ENCODE measurements at places on chromosomes 7 and 10.

- DNase-seq, result no peak
These were observed 187.1 kb downstream of the NPSR1 start for GRCh38 chr7:34844936-34845665.

DNA sequence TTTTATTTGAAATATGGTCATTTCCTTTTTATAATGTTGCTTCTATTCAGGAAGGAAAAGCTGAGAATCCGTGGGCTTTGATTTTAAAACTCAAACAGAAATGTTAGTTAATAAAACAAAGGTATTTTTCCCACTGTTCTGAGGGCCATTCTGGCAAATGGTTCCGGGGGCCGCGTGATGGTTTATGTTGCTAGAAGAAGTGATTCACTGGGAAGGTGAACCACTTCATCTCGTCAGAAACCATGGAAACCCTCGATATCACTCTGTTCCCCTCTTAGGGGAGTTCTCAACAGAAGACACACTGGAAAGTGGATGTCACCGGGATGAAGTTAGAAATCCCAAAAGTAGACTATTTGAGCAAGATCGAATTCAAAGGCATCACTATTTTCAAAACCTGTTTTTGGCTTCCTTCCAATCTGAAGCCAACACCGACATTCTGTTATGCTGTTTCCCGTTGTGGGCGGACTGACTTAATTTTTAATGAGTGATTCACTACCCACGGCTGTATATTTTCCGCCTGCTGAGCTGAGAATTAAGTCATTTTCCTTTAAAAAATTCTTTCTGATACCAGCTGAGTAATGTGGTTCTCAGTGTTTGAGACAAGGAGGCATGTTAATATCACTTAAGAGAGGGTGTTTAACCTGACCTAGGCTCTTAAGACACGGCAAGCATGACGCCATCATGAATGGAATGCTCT is 84.1 kb downstream of the PTPRE start:
- DNase-seq, result peak; percentile 98

GRCh38 chr7:69228212-69228811 is 370.0 kb upstream of the AUTS2 start:
- no peak for DNase-seq

DNA sequence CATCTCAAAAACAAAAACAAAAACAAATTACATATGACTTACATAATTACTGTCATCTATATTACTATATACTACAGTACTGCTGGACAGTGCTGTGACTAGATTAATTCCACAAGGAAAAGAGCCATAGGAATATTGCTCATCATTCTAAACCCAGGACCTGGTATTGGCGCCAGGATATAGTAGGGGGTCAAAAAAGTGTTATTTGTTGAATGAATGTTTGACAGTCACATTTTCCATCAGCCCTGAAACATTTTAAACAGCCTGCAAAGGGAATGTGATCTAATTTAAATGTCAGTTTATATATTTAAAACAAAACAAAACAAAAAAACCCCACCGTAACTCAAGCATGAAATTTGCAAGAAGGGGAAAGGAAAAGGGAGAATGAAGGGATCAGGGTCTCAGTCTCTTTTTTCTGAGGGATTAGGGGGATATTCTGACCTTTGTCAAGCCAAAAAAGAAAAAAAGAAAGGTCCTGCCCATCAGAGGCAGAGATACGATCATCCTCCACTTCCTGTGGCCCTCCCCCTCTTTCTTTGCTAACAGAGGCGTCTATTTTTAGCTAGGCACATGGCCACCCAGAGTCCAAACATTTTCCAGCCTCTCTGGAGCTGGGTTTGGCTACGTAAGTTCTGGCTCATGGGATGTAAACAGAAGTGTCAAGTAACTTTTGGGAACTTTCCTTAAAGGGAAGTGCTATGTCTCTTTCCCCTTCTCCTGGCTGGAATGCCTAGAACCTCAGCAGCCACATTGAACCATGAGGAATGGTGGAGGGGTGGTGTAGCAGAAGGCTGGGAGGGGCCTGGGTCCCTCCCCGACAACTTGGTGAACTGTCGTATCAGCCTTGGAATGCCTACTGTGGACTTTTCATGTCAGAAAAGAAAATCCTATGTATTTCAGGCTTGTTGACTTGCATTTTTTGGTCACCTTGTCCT is 44.6 kb upstream of the DLG5 start:
- peak; percentile 95 for DNase-seq

GRCh38 chr10:35090162-35090954 is at the start of gene CUL2:
TSS of gene CUL2 (minus strand) at chr10:35090341. CDS start at chr10:35071317, 19,024 bp downstream.
- peak; percentile 97 for DNase-seq

GRCh38 chr7:33952824-33953223 is 47.5 kb downstream of the BMPER start:
- DNase-seq, result no peak

DNA sequence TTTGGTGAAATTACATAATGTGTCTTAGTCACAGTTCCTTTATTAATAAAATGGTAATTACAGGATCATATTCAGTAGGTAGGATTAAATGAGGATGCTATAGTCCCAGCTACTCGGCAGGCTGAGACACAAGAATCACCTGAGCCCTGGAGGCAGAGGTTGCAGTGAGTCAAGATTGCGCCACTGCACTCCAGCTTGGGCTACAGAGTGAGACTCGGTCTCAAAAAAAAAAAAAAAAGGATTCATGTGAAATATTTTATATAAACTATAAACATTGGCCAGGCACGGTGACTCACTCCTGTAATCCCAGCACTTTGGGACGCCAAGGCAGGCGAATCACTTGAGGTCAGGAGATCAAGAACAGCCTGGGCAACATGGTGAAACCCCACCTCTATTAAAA is 197.9 kb downstream of the IMMP2L start:
- peak; percentile 25 for DNase-seq

DNA sequence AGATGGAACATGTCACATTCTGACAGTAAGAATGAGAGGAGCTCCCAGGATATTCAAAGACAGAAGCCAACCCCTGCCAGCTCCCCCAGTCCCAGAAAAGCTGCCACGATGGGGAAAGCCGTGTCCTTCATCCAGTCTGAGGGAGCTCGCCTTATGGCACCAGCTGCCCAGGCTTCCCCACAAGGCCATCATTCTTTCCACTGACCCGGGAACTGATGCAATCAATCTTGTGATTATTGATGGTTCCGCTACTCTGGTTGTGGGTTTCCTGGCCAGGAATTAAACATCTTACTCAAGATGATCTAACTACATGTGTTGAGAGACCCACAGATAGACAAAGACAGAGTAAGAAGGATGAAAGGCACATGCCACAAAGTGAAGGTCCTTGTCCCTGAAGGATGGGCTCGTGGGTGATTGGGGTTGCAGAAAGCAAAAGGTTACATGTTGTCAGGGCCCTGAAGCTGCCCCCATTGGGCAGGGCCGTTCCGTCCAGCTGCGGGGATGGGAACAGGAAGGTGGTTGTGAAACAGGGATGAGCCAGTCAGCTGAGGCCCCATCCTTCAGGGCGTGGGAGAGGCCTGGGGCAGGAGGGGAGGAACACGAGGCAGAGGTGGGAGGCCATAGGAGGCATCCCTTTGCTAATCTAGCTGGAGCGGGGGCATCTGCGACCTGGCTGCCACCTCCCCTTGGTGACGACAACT is 127.6 kb downstream of the OAT start:
- DNase-seq, result no peak

DNA sequence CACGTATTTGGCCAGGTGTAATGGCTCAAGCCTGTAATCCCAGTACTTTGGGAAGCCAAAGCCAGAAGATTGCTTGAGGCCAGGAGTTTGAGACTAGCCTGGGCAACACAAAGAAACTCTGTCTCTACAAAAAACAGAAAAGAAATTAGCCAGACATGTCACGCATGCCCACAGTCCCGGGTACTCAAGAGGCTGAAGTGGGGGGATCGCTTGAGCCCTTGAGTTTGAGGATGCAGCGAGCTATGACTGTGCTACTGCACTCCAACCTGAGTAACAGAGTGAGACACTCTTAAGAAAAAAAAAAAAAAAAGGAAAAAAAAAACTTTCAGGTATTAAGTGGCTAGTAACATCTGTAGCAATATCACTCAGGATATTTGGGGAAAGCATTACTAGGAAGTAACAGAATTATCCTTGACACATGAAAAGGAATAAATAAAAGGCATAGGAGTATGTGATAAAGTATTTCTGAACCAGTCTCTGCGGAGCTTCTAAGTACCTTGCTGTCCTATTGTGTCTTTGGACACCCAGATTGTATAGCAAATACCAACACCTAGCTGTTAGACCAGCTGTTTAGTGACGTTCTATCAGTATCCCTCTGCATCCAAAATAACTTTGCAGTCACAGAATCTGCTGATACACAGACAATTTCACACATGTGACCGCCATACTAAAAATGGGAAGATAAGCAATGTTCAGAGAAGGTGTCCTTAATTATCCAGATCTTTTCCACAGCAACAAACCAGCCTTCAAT is 74.4 kb downstream of the CYTH3 start:
- DNase-seq, result no peak

DNA sequence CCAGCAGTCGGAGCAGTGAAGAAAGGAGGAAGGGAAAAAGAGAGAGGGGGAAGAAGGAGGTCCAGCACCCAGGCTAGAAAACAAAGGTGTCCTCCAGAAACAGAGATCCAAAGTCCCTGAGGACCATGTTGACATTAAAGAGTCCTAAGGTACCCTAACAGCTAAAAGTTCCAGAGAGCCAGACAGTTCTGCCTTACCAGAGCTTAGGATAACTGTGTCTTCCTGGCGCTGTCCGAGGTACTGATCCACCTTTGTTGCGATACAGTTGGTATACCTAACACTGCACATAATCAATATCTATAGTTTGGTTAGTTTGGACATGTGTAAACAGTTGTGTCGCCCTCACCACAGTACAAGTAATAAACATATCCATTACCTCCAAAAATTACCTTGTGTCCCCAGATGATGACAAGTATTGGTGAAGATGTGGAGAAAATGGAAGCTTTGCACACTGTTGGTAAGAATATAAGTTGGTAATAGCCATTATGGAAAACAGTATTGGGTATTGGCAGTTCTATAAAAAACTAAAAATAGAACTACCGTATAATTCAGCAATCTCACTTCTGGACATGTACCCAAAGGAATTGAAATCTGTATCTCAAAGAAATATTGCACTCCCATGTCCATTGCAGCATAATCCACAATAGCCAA is 59.8 kb downstream of the GRID1 start:
- DNase-seq, result peak; percentile 10

DNA sequence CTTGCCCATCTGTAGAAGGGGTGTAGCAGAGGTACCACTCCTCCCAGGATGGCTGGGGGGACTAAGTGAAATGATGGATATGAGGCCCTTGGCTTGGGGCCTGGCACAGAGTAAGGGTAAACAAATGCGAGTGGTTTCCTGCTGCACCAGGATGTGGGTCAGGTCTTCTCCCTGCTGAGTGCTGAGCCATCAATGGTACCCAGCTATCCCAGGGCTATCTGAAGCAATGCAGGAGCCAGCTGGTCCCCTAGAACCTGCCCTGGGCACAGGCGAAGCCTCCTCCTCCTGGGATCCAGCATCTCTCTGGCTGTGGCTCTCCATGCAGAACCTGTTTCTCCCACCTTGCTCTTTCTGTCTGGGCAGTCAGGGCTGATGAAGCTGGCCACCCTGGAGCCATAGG is 20.9 kb upstream of the GOLGA7B start:
- DNase-seq, result no peak

DNA sequence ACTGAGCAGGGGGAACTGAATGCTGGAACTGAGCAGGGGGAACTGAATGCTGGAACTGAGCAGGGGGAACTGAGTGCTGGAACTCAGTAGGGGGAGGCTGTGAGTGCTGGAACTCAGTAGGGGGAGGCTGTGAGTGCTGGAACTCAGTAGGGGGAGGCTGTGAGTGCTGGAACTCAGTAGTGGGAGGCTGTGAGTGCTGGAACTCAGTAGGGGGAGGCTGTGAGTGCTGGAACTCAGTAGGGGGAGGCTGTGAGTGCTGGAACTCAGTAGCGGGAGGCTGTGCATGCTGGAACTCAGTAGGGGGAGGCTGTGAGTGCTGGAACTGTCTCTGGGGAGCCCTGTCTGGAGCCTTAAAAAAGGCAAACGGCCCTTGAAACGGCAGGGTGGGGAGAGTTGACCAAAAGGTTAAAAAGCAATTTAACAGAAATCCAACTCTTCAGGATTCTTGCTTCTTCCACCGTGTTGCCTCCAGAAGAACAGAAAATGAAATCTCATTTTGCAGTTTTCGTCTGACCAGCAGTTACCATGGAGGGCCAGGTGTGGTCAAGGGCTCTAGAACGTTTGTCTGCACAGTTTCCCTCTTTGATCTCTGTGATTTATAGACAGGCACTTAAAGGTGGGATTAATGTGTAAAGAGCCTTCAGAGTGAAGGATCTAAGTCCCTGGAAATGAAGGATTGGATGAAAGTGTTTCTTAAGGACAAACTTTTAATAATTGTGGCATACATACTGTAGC is 19.1 kb downstream of the DOCK1 start:
- no peak for DNase-seq

GRCh38 chr7:156470399-156471320 is 169.9 kb upstream of the RNF32 start:
- DNase-seq, result no peak

DNA sequence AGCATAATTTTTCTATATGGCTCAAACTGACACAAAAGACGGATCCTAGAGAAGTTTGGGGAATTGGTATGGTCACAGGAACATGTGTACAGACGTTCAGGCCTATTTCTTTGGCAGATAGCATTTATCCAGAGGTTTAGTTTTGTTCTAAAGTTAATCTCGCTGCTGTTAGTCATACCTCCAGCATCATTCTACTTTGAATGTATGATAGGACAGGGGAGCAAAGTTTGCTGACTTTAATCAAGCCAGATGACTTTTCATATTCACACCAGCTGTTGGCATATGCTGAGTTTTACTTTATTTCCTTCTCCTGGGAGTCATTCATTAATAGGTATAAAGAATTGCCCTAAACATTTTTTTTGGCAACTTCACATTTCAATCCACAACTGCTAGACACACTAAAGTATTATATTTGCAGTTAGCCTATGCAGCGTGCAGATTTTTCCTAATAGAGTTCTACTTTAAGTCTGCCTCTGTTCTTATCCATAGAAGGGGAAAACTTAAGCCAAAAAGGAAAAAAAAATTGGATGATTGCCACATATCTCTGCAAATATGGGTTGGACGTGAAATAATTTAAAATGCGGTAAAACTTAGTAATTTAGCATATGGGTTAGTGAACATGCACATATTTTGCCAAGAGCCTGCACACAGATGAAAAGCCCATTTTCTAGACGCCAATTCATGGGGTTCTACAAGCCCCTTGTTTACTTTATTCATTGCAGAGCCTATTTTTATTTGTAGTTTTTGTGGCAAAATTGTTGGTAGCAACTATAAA is 213.1 kb downstream of the C7orf25 start:
- no peak for DNase-seq

DNA sequence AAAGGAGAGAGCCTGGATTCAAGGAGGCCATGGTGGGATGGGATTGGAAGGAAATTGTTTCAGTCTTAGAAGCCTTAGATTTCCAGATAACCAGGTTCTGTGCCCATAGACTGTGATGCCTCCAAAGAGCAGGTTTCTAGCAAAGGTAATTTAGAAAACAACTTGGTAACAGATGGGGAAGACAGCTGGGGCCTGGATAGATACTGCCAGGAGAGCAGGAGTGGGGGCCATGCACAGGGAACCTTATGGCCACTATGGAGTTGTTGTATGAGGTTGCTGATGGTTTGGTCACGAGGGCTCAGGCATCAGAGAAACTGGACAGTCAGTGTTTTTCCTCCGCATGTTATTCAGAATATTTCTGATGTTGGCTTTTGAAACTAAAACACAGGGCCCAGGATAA is 901.9 kb downstream of the LRMDA start:
- no peak for DNase-seq
